ENCODE measurements at places on chromosomes 6 and 20. TPM values are rescaled to one million over a fixed set of nuclear protein-coding genes. Genes with fewer than 3 reads are reported as not detected.

DNA sequence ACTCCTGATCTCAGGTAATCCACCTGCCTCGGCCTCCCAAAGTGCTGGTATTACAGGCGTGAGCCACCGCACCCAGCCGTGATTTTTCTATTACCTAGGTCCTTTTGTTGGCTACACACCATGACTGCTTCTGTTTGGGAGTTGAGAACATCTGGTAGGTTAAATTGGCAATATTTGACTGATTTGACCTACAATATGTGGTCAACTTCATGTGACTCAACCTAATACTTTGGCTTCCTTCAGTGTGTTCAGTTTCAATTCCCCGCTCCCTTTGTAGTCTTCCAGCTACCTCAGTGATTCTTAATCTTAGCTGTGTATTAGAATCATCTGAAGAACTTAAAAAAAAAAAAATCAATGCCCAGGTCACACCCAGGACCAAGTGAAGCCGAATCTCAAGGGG, 47.4 kb downstream of the MYB start:
- no peak overlapping the region for H3K27ac ChIP-seq
- H3K4me3 ChIP-seq: no peak overlapping the region
- DNase-seq: no peak
- H3K27me3 ChIP-seq: no peaks in the 10 kb centered on the region
- peaks cover 27% of the 10 kb centered on the region for H3K4me1 ChIP-seq

DNA sequence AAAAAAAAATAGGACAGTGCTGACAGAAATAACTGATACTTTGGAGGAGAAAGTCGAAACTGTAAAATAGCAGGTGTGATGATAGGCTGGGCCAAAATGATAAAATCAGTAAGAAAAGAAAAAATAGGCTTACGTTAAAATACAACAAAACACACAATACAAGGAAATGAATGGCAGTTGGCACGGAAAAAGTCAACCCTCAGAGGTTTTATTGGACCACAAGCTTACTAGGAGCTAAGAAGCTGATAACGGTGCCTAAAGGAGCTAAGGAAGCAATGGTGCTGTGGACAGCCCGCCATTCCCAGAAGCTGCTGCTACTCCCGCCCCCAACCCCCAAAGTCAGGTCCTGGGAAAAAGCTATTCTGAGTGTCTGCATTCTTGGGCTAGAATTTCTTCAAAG, 55.9 kb upstream of the RNF146 start:
- no peaks in the 10 kb centered on the region for H3K36me3 ChIP-seq
- DNase-seq: no peak
- no peak overlapping the region for H3K27ac ChIP-seq

DNA sequence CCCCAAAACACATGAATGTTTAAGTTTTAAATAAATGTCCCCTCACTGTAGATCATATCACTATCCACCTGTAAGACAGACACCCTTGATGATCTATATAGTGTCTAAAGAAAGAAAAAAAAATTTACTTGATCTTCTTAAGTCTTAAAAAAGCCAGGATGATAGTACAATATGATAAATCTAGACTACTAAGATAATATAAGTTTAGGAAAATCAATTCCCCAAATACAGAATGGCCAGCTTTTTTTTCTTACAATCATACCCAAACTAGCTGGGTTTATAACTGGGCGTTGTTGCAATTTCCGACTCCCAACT, 14.4 kb downstream of the ZNF217 start:
- peaks cover 68% of the 10 kb centered on the region for H3K36me3 ChIP-seq
- peak overlapping the region; percentile 88 for H3K27ac ChIP-seq
- peaks cover 88% of the 10 kb centered on the region for H3K4me1 ChIP-seq

- H3K27ac ChIP-seq: peak overlapping the region; percentile 89
- H3K4me1 ChIP-seq: peaks cover 64% of the 10 kb centered on the region
- no peaks in the 10 kb centered on the region for H3K27me3 ChIP-seq
Measured at GRCh38 chr6:149060300-149060984, 257.1 kb upstream of the TAB2 start.

DNA sequence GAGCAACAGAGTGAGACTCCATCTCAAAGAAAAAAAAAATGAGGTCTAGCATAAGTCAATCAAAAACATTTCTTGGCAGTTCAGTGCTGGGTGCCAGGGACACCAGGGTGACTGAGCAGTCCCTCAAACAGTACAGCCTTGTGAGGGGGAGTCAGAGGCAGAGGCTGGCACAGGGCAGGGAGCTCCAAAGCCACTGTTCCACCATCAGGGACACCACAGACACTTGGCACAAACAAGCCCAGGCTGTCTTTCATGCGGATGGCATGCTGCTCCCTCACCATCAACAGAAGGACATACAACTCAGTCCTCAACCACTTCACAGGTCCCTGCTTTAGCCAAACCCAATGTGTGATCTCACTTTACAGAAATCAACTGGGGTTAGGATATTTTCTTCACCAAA, 36.0 kb upstream of the GRM4 start:
- no peak for DNase-seq
- peaks cover 2% of the 10 kb centered on the region for H3K36me3 ChIP-seq
- no peak overlapping the region for H3K27ac ChIP-seq

DNA sequence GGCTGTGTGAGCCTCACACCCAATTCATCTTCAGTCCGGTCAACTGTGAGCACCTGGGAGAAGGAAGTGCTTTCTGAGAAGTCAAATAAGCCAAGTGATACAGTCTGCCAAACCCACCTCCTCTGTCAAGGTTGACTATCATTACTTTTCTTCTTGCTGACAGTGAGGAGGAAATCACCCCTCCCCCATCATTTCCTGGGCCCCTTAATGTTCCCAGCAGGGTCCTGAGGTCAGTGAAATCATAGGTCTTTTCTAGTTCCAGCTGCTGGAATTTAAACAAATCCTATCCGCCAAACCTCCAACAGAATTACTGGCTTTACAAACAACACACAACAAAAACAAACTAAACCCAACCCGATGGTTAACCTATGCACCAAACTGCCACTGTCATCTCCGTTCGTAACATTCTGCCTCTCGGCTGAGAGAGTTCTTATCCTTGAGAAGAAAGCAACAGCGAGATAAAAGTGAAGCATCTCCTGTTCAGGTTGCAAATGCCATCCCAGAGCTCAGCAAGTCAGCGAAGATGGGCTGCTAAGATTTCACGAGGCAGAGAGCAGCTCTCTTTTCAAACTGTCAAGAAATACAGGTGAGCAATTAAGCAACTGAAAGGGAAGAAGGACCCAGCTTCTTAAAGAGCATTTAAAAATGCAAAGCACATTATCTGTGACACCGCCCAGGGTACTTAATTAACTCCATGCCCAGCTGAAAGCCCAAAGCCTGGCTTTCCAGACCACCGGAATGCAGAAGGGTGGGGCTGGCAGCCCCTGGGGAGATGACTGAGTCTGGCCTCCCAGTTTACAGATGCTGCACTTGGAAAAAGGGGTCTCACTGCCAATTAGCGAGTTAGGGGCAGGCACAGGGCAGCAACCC, 24.7 kb downstream of the GFOD1 start:
- no peak overlapping the region for H3K27ac ChIP-seq
- H3K4me3 ChIP-seq: no peak overlapping the region
- H3K36me3 ChIP-seq: peaks cover 9% of the 10 kb centered on the region
- DNase-seq: no peak

- peaks cover 6% of the 10 kb centered on the region for H3K36me3 ChIP-seq
- H3K4me3 ChIP-seq: no peak overlapping the region
- peaks cover 10% of the 10 kb centered on the region for H3K27me3 ChIP-seq
Measured at GRCh38 chr6:13281686-13282085, 46.7 kb downstream of the TBC1D7 start.

GRCh38 chr20:37407573-37408002, 61.6 kb downstream of the SRC start:
- peaks cover 22% of the 10 kb centered on the region for H3K27me3 ChIP-seq
- no peak for DNase-seq
- H3K27ac ChIP-seq: peak overlapping the region; percentile 59
- no peak overlapping the region for H3K4me3 ChIP-seq
- H3K36me3 ChIP-seq: no peaks in the 10 kb centered on the region
- peaks cover 12% of the 10 kb centered on the region for H3K4me1 ChIP-seq

DNA sequence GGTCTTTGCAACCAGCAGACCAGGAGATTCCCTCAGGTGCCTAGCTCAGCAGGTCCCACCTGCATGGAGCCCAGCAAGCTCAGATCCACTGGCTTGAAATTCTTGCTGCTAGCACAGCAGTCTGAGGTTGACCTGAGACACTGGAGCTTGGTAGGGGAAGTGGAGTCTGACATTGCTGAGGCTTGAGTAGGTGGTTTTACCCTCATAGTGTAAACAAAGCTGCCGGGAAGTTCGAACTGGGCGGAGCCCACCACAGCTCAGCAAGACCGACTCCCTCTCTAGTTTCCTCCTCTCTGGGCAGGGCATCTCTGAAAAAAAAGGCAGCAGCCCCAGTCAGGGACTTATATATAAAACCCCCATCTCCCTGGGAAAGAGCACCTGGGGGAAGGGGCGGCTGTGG, 34.3 kb downstream of the PRSS35 start:
- peaks cover 2% of the 10 kb centered on the region for H3K36me3 ChIP-seq
- no peaks in the 10 kb centered on the region for H3K4me1 ChIP-seq
- no peak overlapping the region for H3K27ac ChIP-seq
- H3K27me3 ChIP-seq: no peaks in the 10 kb centered on the region

- H3K27me3 ChIP-seq: peaks cover 10% of the 10 kb centered on the region
- no peak for DNase-seq
- H3K27ac ChIP-seq: no peak overlapping the region
- H3K4me3 ChIP-seq: no peak overlapping the region
- no peaks in the 10 kb centered on the region for H3K36me3 ChIP-seq
Measured at GRCh38 chr6:150175586-150176151, 32.8 kb downstream of the PPP1R14C start.

- no peak overlapping the region for H3K27ac ChIP-seq
- no peaks in the 10 kb centered on the region for H3K36me3 ChIP-seq
- no peaks in the 10 kb centered on the region for H3K4me1 ChIP-seq
- peaks cover 9% of the 10 kb centered on the region for H3K27me3 ChIP-seq
Measured at GRCh38 chr20:31581391-31581790, 23.7 kb upstream of the ID1 start.

GRCh38 chr6:83193747-83194566, 800 bp downstream of the RWDD2A start:
- peak overlapping the region; percentile 98 for H3K4me3 ChIP-seq
- H3K27ac ChIP-seq: no peak overlapping the region
- DNase-seq: peak; percentile 5
- H3K36me3 ChIP-seq: peaks cover 7% of the 10 kb centered on the region

DNA sequence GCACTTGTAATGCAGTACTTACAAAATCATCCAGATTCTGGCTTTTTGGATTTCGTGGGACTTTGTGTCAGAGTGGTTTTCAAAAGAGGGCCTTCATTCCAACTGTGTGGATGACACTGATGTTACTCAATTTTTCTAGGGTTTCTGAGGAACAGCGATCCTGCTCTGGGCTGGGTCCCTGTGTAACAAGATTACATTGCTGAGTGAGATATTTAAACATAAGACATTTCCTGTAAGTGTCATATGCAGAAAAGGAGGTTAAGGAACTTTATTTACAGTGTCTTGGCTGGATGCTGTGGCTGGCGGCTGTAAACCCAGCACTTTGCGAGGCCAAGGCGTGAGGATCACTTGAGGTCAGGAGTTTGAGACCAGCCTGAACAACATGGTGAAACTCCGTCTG, 6.7 kb downstream of the ZFAND3 start:
- H3K27me3 ChIP-seq: no peaks in the 10 kb centered on the region
- peaks cover 74% of the 10 kb centered on the region for H3K4me1 ChIP-seq
- peaks cover 4% of the 10 kb centered on the region for H3K36me3 ChIP-seq

GRCh38 chr20:51350941-51351631, 191.4 kb downstream of the NFATC2 start:
- H3K4me3 ChIP-seq: no peak overlapping the region
- no peaks in the 10 kb centered on the region for H3K36me3 ChIP-seq
- H3K27me3 ChIP-seq: no peaks in the 10 kb centered on the region

Gene CRISP2
- total RNA-seq: not detected

Gene METTL24
- not detected for total RNA-seq

DNA sequence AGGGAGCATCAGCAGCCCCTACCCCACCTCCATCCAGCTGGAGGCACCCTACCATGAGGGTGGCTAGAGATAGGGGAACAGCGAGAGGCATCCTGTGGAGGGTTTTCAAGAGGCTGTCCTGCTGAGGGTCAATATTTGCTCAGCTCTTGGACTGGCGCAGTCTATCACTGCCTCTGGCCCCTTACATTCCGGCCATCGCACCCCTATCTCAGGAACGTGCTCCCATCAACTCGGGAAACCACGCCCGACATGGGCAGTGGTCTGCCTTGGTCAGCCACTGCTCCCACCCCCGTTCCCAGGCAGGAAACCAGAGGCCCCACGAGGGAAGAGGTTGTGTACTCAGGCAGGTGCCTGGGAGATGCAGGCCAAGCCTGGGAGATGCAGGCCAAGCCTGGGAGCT, 57.9 kb downstream of the VEGFA start:
- H3K27ac ChIP-seq: no peak overlapping the region
- H3K4me3 ChIP-seq: no peak overlapping the region
- peaks cover 11% of the 10 kb centered on the region for H3K27me3 ChIP-seq

Gene FAM50B
- total RNA-seq: 9.0 TPM

DNA sequence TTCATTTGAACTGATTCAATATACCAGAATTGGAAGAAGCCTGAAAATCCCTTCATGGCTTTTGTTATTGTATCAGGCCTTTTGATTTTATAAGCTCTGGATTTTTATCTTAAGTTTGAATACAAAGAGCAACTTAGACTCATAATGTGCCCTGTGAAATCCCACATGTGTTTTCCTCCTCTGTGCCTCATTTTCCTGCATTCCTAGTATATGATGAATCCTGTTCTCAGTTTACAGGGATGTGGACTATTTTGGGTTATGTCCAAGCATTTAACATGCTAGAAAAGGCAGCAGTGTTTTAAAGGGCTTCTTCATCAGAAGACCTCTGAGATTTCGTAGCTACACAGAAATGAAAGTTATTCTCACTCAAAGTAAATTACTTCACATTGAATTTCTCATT, 455.0 kb downstream of the RFPL4B start:
- no peak for DNase-seq
- H3K36me3 ChIP-seq: no peaks in the 10 kb centered on the region
- H3K27ac ChIP-seq: no peak overlapping the region
- no peaks in the 10 kb centered on the region for H3K4me1 ChIP-seq

GRCh38 chr20:8780915-8781314, 288.0 kb upstream of the PLCB4 start:
- no peaks in the 10 kb centered on the region for H3K36me3 ChIP-seq
- H3K4me3 ChIP-seq: no peak overlapping the region
- H3K27ac ChIP-seq: no peak overlapping the region
- DNase-seq: no peak
- H3K27me3 ChIP-seq: no peaks in the 10 kb centered on the region
- H3K4me1 ChIP-seq: no peaks in the 10 kb centered on the region

Gene ANGPT4
- not detected for total RNA-seq

- H3K27me3 ChIP-seq: no peaks in the 10 kb centered on the region
- no peak for DNase-seq
- H3K36me3 ChIP-seq: peaks cover 12% of the 10 kb centered on the region
- peak overlapping the region; percentile 98 for H3K27ac ChIP-seq
- H3K4me1 ChIP-seq: peaks cover 41% of the 10 kb centered on the region
- peak overlapping the region; percentile 98 for H3K4me3 ChIP-seq
Measured at GRCh38 chr6:122400121-122400450, 634 bp downstream of the HSF2 start.

DNA sequence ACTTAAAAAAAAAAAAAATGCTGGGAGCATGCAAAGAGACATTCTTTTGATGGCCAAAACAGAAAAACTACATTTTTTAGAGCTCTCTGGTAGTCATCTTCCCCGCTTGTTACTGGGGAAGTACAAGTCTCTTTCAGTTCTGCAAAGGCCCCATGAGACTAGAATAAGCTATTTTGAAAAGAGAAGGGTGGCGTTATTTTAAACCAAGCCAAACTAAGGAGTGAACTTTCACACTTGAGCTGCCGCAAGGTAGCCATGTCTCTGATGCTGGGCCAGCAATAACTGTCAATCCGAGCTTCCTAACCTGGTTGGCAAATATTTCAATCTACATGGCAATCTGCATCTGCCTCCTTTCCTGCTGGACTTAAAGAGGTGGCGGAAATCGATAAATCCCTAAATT, 96.7 kb downstream of the L3MBTL3 start:
- H3K36me3 ChIP-seq: peaks cover 16% of the 10 kb centered on the region
- no peak for DNase-seq
- peaks cover under 1% of the 10 kb centered on the region for H3K27me3 ChIP-seq
- peaks cover under 1% of the 10 kb centered on the region for H3K4me1 ChIP-seq

Gene ARMC2
- 3.9 TPM for total RNA-seq
